NCI-H1436 (cell line): ENCODE measurements at places on chromosomes 6 and 20.

DNA sequence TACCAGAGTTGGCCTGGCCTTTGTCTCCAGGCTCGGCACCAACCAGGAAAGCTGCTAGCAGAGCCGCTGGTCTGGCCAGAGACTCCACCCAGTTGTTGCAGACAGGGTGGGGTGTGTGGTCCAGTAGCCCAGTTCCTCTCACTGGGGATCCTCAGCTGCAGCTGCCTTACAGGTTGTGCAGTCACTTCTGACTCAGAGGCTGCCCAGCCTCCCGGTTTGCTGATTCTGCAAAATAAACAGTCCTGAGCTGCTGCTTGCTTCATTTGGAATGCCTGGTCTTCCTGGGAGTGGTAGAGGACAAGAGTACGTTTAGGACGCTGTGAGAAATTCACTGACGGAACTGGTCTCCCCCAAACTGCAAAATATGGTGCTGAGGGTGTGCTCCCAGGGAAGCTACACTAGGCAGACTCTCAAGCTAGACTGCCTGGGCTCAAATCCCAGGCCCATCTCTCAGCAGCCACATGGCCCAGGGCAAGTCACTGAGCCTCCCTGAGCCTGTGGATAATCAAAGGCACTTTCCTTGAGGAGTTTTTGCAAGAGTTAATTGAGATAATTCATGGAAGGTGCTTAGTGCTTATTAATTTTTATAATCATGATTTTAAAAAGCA, 246.1 kb downstream of the TFAP2C start:
- DNase-seq = no peak

DNA sequence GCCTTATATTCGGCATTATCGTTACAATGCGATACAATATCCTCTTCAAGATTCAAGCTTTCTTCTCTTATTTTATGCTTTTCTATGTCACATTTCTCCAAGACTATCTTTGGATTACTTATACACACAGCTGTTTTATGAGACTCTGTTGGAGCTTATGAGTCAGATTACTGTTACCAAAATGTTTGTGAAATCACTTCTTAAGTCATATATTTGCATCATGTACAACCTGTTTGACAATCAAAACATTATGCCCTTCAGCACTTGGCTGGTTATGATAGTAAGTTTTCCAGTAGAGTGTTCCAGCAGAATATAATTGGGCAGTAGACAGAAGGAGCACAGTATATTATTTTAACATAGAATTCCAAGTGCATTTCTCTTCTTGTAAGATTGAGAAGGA, 35.2 kb downstream of the BMP6 start:
- no peak for DNase-seq

DNA sequence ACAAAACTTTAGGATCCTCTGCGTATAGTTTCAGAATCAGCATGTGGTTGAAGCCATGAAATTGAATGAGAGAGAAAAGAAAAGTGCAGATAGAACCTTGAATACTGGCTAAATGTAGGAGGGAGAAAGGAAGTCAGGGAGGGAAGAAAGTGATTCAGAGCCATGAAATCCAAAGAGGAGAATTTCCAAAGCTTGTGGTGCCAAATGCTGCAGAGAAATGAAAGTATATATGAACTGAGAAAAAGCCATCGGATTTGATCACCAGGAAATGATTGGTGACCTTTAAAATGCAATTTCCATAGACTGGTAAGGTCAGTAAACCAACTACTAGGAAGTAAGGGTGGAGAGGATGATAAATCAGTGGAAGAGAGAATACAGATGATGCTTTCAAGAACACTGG, 142.3 kb downstream of the TFAP2A start:
- DNase-seq = no peak

DNA sequence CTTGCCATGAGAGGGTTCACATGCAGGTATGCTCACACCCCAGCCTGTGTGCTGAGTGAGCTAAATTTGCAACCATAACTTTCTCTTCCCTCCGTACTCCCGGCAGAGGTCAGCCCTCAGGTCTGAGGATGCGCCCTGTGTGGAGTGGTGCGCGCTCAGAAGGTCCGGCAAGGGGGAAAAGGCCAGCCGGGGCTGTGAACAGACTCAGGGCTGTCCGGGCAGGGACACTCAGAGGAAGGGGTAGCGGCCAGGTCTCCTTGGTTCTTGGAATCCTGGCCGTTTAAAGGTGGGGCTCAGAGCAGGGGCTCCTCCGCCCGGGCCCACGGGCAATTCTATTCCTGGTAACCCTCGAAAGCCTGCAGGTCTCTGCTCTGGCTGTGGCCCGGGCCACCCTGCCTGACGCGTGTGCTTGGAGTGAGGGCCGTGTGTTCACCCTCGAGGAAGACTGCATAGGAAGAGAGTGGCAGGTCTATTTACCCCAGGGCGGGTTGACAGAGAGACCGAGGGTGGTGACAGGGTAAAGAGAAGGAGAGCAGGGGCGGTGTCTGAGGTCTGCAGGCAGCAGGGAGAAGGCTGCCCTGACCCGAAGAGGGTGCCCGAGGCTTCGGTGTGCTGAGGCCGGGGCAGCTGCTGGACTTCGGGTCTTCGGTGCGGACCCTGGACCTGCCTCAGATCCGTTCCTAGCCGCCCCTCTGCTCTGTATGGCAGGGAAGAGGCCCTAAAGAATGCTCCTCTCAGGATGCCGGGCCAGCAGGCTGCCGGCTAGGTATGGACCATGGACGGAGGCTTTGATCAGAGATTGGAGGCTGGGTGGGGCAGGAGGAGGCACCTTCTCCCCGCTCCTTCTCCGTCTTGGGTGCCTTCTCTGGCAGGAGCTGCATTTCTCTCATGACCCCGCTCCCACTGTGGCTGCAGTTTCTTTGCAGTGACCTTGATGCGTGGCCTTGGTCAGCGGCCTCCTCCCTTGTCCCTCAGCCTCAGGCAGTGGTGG, 131.1 kb upstream of the ARMC2 start:
- no peak for DNase-seq

DNA sequence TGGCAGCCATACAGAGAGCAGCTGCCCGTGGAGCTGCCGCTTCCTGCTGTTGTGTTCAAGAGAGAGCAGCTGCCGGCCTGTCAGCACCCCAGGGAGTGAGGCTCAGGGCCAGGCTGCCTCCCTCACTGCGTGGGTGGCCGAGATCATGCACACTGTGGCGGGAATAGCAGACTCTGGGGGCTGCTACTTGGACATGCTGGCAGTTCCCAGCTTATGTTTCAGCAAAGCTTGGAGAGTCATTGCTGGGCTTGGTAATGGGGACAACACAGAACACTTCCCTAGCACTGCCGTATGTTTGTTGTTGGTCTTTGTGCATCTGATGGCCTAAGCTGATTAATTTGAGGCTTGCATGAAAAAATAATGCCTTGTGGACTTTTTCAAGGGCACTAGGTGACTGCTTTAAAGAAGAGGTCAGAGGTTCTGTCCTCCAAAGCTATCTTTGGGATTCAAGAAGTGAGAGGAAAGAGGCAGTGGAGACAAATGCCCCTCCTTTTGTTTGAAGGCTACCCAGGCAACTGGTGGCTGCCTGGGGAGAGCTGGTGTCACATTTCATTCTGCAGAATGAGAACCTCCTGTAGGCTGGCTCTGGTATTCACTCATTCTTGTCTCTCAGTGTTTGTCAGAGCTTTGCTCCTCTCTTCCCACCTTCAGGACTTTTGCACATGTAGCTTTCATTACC, 18.8 kb downstream of the MRAP2 start:
- DNase-seq = peak; percentile 79

- DNase-seq = no peak
These were observed 87.8 kb downstream of the SLC22A3 start for GRCh38 chr6:160435935-160436334.

- no peak for DNase-seq
These were observed 272.6 kb downstream of the TSHZ2 start for GRCh38 chr20:53244711-53245110.

DNA sequence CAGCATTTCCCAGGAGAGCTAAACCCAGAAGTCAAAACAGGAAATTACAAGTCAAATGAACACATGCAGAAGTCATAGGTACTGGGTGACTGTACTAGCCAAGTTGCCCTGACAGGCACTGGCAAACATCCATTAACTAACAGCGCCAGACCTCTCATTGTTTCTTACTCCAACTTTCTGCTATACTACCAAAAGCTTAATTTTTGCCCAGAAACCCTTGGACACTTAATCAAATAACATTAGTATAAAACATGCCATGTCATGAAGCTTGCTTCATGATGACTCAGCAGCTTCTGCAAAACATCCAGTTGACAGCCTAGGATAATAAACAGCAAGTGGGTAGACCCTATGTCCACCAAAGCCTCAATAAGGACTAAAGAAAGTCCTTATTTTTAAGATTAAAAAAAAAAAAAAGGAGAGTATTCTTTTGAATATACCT, 3.5 kb downstream of the NUP153 start:
- no peak for DNase-seq

DNA sequence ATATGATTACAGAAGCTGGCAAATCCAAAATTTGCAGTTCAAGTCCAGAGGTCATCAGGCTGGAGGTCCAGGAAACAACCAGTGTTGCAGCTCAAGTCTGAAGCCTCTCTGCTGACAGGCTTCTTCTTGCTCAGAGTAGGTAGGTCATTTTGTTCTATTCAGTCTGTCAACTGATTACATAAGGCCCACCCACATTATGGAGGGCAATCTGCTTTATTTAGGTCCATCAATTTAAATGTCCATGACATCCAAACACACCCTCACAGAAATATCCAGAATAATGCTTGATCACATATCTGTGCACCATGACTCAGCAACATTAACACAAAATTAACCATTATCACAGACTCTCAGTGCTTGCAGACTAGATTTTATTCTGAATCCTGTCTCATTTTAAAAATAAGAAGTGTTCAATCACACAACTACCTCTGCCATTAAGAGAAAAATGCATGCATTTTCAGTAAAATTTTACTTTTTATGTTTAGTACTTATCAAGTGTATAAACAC, 759.2 kb upstream of the ADGRB3 start:
- no peak for DNase-seq

DNA sequence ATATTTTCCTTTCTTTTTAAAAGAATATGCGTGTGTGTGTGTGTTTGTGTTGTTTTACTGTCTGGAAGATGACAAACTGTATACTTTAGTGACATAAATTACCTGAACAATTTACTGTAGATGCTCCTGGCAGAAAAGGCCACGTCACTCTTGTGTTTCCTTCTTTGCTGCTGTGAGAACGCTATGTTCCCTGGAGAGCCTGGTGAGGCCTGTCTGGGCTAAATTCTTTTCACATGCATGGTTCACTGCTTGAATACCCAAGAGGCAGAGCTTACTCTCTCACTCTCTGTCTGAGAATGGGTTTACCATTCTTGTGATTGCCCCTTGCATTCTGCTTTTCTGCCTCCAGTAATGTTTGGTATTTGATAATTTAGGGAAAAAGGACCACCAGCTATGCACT, 64.3 kb downstream of the EDN1 start:
- DNase-seq = no peak

DNA sequence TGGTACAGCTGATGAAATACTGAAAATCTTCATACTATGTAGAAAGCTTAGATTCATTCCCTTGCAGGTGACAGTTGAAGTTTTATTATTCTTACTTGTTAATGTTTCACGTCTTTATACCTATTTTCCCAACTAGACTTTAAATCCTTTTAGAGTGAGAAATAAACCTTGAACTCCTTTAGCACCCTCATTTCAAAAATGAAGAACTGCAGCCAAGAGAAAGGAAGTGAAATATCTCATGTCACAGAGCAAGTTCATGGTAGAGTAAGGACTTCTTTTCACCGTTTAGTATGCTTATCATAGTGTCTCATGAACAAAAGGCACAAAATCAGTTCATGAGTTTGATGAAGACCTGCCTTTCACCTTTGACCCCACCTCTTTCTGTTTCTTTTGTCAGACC, 38.5 kb downstream of the ORC3 start:
- DNase-seq = no peak

DNA sequence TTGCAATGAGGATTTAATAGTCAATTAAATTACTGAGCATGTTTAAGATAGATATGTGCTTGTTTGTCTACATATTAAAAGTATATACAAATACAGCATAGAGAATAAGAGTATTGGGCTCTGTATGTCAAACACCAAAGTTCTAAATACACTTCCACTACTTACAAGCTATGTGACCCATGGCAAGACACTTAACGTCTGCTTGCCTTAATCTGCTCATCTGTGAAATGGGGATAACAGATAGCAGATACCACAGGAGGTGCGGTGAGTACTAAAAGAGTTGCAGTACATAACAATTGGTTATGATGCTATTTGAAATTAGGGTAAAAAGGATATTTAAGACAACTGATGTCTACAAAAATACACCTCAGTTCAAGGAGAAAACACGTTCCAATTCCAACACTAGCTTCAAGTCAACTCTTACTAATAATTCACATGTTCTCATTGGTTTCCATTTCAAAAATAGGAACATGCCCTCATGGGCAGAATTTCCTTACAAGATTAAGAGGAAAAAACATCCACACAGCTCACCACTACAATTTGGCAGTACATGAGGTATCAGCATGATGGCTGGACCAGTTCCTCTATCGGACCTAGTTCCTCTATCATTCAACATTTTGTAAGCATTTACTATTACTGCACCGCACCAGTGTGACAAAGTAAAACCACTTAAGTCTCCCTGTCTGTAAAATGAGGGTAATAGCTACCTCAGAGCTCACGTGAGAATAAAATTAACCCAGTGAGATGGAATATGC, 101.1 kb downstream of the SMLR1 start:
- no peak for DNase-seq

DNA sequence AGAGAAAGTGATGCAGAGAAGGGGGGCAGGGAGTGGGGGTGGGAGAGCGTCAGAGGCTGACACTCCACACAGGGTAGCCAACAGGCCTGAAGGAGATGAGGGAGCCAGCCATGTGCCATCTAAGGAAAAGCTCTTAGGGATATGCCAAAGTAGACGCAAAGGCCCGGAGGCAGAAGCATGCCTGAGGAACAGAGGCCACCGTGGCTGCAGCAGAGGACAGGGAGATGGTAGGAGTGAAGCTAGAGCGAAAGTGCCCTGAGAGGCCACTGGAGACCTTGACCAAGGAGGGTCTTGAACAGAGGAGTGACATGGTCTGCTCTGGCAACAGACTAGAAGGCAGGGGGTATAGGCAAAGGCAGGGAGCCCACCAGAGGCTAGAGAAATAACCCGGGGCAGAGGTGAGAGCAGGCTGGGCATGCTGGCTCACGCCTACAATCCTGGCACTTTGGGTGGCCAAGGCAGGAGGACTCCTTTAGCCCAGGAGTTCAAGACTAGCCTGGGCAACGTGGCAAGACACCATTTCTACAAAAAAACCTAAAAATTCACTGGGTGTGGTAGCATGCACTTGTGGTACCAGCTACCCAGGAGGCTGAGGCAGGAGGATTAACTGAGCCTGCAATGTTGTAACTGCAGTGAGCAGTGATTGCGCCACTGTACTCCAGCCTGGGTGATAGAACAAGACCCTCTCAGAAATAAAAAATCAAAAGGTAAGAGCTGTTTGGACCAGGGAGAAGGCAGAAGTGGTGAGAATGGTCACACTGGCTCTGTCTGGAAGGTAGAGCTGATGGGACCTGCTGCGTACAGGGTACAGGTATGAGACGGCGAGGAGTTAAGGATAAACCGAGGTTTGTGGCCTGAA, 6.3 kb downstream of the RRBP1 start:
- no peak for DNase-seq

GRCh38 chr6:31943742-31944141, 2.2 kb upstream of the CFB start:
- no peak for DNase-seq

- DNase-seq = peak; percentile 52
These were observed 2.1 kb upstream of the PERP start for GRCh38 chr6:138109042-138109997.
